NCI-H1930 (cell line): ENCODE measurements at places on chromosomes 11 and 22.

GRCh38 chr11:19957294-19957943 lies 202.9 kb downstream of the DBX1 start:
- no peak for DNase-seq

DNA sequence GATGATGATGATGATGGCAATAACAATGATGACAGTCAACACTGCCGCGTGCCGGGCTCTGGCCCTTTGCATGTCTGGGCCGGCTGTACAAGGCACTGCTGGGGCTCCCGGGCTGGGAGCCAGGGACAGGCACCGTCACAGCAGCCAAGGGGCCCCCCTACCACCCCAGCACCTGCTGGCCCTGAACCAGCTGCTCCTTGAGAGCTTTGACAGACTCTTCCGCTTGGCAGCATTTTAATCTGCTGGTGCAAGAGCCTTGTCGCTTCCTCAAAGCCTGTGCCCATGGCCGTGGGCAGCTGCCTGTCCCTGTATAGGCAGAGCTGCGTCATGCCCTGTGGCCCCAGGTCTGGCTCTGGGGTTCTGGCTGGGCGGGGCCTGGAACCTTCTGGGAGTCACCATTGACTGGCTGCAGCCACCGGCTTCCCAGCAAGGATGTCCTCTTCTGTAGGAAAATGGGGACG lies 12.9 kb upstream of the MUC6 start:
- no peak for DNase-seq

- no peak for DNase-seq
These were observed 262.9 kb downstream of the MN1 start for GRCh38 chr22:27538666-27539065.

GRCh38 chr22:26893173-26894110 lies 236.1 kb downstream of the MIAT start:
- no peak for DNase-seq

- no peak for DNase-seq
These were observed 12.5 kb upstream of the DDX17 start for GRCh38 chr22:38518620-38519019.

DNA sequence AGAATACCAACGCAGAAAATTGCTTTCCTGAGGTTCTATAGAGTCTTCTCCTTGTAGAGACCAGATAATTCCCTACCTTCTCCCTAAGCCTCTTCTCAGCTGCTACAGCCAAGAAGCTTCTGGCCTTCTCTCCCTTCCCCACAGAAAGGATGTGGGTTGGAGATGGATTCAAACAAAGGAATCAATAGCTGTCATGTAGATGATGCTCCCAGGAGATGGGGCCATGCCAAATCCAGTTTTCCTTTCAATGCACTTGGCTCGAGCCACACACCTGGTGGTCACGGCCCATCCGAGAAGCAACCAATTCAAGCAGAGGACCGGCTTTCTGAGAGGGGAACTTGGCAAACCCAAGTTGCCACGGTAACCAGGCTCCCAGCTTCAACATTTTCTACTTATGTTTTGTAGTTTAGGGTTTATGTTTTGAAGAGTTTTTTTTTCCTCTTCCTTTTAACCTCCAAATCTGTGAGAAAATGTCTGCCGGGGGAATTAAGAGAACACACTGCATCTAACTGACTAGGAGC lies 31.3 kb upstream of the OPCML start:
- DNase-seq = no peak

- DNase-seq = no peak
These were observed 1.6 kb upstream of the CNGA4 start for GRCh38 chr11:6237266-6237665.

- no peak for DNase-seq
These were observed 433.2 kb downstream of the SOX6 start for GRCh38 chr11:15923183-15923582.

- DNase-seq = no peak
These were observed 212.5 kb upstream of the SEZ6L start for GRCh38 chr22:25956801-25957200.

- DNase-seq = no peak
These were observed 4.4 kb downstream of the EXPH5 start for GRCh38 chr11:108589136-108589535.

DNA sequence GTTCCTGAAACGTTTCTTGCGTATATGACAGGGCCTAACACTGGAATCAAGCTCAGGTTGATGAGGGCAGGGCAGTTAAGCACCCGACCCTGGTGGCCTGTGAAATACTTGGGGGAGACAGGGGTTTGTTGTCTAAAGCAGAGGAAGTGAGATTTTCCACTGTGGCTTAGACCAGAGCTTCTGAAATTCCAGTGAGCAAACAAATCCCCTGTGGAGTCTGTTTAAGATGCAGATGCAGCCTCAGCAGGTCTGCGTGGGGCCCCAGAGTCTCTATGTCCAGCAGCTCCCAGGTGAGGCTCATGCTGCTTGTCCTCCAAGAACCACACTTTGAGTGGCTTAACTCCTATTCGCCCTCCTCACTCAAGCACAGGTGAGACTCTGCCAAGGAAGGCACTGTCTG lies 39.1 kb upstream of the PRAME start:
- DNase-seq = no peak

DNA sequence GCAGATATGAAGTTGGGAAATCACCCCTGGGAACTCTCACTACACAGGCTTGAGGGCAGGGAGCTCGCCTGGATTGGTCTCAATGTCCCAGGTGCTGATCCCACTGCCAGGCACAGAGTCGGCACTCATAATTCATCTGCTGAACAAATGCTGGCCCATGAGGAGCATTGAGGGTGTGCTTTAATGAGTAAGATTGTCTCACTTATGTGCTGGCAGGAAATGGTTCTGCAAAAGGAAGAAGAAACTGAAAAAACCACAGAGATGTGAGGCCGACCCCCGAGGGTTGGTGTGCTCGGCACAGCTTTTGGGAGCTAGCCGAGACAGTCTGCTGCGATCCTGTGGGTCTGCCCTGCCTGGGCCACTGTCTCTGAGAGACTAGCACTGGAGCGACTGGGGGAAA lies 9.4 kb downstream of the PLAAT2 start:
- no peak for DNase-seq

- no peak for DNase-seq
These were observed at the start of gene RAB3IL1 for GRCh38 chr11:61917334-61918109. Gene RAB3IL1 (minus strand): TSS chr11:61917566. CDS start chr11:61917367, 199 bp downstream.

DNA sequence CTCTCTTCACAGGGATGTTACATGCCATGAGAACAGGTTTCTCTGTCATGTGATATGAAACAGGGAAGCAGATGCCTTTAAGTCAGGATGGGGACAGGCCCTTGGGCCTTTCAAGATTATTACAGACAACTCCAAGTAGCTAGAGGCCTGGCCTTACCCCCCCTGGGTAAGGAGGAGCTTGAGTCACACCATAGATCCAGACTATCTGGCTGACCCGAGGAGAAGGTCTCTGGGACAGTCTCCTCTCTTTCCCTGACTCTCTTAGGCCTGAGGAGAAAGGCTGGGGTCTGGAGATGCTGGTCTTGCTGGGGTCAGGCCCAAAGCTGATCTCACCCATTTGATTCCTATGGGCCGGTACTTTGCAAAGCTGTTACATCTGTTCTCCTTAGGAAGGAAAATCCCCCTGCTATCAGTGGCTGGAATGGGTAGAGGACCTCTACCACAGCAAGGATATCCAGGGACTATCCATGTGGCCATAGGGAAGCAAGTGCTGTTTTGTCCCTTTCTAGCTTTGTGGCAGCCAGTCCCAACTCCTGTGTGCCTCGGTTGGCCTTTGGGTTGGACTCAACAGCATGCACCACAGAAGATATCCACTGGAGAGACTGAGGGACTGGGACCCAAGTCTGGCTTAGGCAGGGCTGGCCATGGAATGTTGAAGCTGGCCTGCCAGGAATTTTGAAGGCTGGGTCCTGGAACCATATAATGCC lies 25.2 kb downstream of the RELT start:
- DNase-seq = no peak
